ENCODE measurements at places on chromosomes 12 and 14. TPM values are rescaled to one million over a fixed set of nuclear protein-coding genes. Genes with fewer than 3 reads are reported as not detected.

Gene CAPZA3
- total RNA-seq: not detected

Gene TMEM260
- total RNA-seq: 8.7 TPM

Gene HNF1A
- not detected for total RNA-seq

Gene TWF1
- total RNA-seq: 24.3 TPM

Gene MIP
- not detected for total RNA-seq

Gene SLCO1B3
- not detected for total RNA-seq

Gene ESRRB
- not detected for total RNA-seq

Gene NELL2
- total RNA-seq: 134 TPM

Gene AKAP6
- 1.3 TPM for total RNA-seq

Gene AP1G2
- 118 TPM for total RNA-seq

Gene GPR132
- total RNA-seq: 24.1 TPM

Gene TNS2
- total RNA-seq: 2.6 TPM

Gene CCDC38
- total RNA-seq: 0.16 TPM

Gene TEX52
- not detected for total RNA-seq

Gene FOXA1
- total RNA-seq: not detected

Gene KRT5
- total RNA-seq: not detected

Gene BTBD7
- 14.9 TPM for total RNA-seq

Gene CEP170B
- 4.6 TPM for total RNA-seq

Gene SMOC1
- not detected for total RNA-seq

Gene TSPAN11
- total RNA-seq: not detected

Gene PRKD1
- total RNA-seq: not detected

Gene RECQL
- total RNA-seq: 90.7 TPM

Gene LRRC43
- total RNA-seq: not detected

Gene KCNC2
- not detected for total RNA-seq

Gene TMPRSS12
- total RNA-seq: not detected

Gene DLGAP5
- total RNA-seq: 69.2 TPM

Gene ACSS3
- total RNA-seq: not detected

Gene LHX5
- total RNA-seq: not detected

Gene GALNT16
- 0.56 TPM for total RNA-seq

Gene KIF5A
- total RNA-seq: 1.7 TPM

Gene BHLHE41
- not detected for total RNA-seq

Gene CAPS2
- total RNA-seq: 2.4 TPM

Gene AMDHD1
- total RNA-seq: 1.5 TPM

Gene GLI1
- 0.62 TPM for total RNA-seq

Gene GPR84
- total RNA-seq: 1.2 TPM

Gene KRT83
- total RNA-seq: not detected

Gene REM2
- 0.19 TPM for total RNA-seq

Gene SMIM41
- not detected for total RNA-seq

Gene TMEM119
- 0.12 TPM for total RNA-seq

Gene SLC38A1
- total RNA-seq: 260 TPM

Gene ERP27
- total RNA-seq: 1.3 TPM

Gene RIPK3
- total RNA-seq: 6.3 TPM

Gene BIN2
- 34.2 TPM for total RNA-seq

Gene NGB
- not detected for total RNA-seq

Gene OR4N5
- not detected for total RNA-seq

Gene KRT74
- total RNA-seq: not detected

Gene KERA
- not detected for total RNA-seq

Gene RSRC2
- 89.0 TPM for total RNA-seq

Gene HOXC6
- total RNA-seq: not detected

Gene SMCO2
- total RNA-seq: not detected

Gene CRADD
- total RNA-seq: 6.0 TPM
